ENCODE measurements at places on chromosomes 12 and 14. TPM values are rescaled to one million over a fixed set of nuclear protein-coding genes. Genes with fewer than 3 reads are reported as not detected.

DNA sequence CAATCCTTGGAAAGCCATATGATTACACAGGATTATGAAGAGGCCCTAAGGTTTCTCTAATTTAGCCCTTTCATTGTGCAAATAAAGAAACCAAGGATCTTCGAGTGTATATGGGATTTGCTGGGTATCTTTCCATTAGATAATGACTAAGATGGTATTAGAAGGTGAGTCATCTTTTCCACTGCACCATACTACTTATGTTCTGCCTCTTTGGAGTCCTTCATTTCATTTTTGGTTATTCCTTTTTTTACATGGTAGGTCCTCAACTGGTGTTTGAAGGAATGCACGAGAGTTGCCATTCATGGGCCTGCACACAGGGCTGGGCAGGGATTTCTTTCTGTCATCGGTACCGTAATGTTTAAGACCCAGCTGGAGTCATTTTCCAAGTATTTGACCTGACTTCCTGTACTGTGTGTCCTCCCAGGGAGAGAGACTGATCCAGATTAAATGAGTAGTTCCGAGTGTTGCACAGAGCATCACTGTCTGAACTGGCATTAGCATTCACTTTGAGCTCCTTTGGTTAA, 85.7 kb downstream of the BORCS5 start:
- no peak for DNase-seq

Gene LTBR
- total RNA-seq: 80.4 TPM

Gene CLEC4C
- total RNA-seq: not detected

Gene CLEC1B
- not detected for total RNA-seq

Gene SPIC
- total RNA-seq: not detected

DNA sequence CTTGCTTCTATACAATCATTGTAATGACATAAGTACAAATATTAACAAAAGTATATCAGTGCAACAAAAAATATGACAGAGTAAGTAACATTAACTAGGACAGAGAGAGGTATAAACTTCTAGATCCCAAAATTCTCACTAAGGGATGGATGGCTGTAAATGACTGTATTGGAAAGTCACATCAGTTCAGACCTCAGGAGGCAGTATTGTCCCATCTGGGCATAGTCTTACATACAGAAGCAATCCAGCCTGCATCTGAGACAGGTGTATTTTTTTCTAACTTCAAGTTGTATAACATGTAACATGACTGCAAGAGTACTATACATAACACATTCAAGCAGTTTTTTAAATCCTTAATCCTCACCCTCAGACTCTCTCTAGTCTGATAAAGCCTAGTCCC, 99.0 kb downstream of the GARIN6 start:
- no peak for DNase-seq

Gene A2M
- total RNA-seq: not detected

Gene PTCSC3
- total RNA-seq: not detected

DNA sequence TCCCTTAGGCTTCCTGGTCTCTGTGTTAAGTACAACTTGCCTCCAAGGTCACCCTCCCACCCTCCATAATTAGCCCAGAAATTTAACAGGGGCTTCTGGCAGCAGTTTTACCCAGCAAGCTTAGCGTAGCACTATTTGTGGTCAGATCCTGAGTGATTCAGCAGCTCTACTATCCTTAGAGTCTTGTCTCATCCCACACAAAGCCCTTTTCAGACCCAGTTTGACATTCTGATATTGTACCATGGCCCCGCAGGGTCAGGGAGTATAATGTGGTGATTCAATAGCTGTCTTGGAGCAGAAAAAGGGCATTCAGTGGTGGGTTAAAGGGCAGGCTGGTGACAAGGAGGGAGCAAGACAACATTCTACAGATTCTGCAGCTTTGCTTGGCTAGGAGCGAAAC, 153.8 kb upstream of the DDHD1 start:
- DNase-seq: no peak

Gene RNASE2
- not detected for total RNA-seq

DNA sequence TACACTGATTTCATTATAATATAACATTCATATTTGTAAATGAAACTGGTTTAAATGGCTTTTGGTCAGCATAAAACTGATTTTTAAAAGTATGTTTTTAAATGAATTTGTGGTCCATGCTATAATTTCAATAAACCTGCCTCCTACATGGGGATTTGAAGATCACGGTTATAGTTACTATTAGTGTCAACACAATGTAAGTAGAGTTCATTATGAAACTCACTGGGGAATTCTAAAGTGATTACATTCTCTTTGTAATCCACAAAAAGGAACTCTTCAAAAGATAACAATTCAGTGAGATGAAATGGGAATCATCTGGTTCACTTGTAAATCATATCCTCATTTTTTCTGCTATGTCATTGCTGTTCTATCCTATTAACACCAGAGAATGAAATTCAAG, 204.5 kb upstream of the G2E3 start:
- DNase-seq: no peak

Gene C1S
- total RNA-seq: 21.9 TPM

Gene PCNX4
- 78.5 TPM for total RNA-seq

DNA sequence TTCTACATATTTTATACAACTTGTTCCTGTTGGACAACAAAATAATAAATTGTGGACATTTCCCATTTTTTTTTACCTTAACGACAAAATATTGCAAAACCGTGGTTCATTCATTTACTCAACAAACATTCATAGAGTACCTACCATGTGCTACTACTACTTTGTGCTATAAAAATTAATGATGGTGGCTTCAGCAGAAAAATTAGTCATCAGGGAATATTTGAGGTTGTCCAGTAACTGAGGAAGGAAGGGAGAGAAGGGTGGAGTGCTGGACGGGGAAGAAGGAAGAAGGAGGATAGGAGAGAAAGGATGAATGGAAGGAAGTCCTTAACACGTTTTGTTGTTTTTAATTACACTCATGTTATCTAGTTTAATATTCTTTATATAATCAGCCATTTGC, 53.7 kb downstream of the PPFIBP1 start:
- DNase-seq: no peak

Gene VASH1
- 1.0 TPM for total RNA-seq

- DNase-seq: no peak
Measured at GRCh38 chr14:106738075-106738474, 1211.7 kb downstream of the TMEM121 start.

DNA sequence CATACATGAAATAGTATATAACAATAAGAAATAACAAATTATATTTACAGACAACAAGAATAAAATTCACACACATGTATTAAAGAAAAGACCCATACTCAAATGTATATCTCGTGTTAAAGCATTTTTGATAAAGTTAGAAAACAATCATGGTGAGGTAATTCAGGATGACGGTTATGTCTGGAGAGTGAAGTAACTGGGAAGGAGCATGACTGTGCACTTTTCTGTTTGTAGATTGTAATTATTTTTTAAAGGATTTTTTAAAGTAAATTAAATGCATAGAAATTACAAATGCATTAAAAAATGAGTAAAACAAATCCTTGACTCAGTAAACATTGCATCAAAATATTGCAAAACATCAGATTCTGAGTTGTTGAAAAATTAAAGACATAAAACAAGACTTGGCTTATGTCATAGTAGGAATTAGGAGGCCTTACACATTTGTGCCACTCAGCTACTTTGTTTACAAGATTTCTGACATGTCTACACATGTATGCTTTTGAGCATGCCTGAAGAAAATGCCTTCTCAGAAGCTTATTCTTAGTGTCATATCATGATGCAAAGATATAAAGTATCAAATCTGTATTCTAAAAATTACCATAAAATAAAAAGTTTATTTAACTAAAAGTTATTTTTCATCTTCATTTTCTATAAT, 1325.1 kb downstream of the SLC16A7 start:
- DNase-seq: peak; percentile 36

GRCh38 chr12:120960657-120961056, 17.7 kb upstream of the HNF1A start:
- DNase-seq: no peak

GRCh38 chr14:94483071-94483451, 7.1 kb upstream of the SERPINA9 start:
- DNase-seq: no peak

GRCh38 chr12:122927756-122928403, 32.0 kb upstream of the VPS37B start:
- DNase-seq: no peak

GRCh38 chr12:110858848-110859247, 12.1 kb downstream of the CCDC63 start:
- no peak for DNase-seq

Gene RPS6KL1
- 6.1 TPM for total RNA-seq

DNA sequence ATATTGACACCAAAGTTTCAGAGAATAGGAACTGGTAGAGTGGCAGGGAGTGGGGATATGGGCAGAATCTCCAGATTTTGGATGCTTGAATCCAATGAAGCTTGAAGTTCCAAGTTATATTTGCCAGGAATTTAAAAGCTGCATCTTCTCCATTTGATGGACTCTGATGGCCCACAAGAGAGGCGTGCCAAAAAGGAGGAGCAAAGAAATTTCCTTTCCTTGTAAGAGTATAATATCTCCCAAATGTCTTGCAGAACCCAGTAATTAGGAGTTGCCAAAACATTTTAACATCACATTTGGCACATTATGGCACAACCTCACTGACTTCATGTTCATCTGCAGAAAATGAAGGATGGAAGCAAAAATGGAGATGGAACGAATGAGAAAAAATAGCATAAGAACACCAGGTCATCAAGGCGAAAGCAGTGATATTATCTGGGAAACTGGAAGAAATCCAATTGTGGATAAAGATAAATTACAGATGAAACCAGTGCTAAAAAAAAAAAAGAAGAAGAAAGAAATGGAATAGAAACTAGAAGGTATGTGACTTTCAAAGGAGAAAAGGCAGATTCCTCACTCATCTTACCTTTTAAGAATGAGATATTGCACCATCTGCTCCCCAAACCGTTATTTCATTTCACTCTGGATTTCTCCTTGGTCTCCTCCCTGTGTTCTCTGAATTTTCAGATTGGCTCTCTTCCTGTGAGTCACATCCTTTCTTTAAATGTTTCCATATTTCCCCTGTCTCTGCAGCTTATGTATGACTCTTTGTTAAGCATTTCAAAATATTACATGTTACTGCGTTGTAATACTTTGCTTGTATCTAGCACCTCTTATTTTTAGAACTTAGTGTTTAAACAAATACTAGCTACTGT, 13.5 kb upstream of the FLRT2 start:
- DNase-seq: peak; percentile 92

GRCh38 chr12:103632554-103633216, 45.6 kb downstream of the STAB2 start:
- DNase-seq: peak; percentile 80

- no peak for DNase-seq
Measured at GRCh38 chr12:4270016-4270830, 3.3 kb upstream of the CCND2 start.

Gene FOXA1
- 29.6 TPM for total RNA-seq

GRCh38 chr12:3596703-3597415, 105.9 kb downstream of the PRMT8 start:
- DNase-seq: no peak

Gene GALNT4
- total RNA-seq: 10.7 TPM

GRCh38 chr14:90140298-90140955, 78.6 kb downstream of the KCNK13 start:
- no peak for DNase-seq

- DNase-seq: no peak
Measured at GRCh38 chr12:107349008-107349747, 255.8 kb upstream of the CRY1 start.

DNA sequence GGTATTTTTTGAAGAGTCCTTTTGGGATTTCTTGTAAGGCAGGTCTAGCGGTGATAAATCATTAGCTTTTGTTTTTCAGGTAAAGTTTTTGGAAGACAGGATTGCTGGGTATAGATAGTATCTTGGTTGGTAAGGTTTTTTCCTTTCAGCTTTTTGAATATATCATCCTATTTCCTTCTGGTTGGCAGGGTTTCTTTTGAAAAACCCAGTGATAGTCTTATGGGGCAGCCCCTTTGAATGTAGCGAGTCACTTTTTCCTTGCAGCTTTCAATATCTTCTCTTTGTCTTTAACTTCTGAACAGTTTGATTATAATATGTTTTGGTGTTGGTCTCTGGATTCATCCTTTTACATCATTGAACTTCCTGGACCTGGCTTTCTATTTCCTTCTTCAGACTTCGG, 20.2 kb downstream of the TMX1 start:
- DNase-seq: no peak

DNA sequence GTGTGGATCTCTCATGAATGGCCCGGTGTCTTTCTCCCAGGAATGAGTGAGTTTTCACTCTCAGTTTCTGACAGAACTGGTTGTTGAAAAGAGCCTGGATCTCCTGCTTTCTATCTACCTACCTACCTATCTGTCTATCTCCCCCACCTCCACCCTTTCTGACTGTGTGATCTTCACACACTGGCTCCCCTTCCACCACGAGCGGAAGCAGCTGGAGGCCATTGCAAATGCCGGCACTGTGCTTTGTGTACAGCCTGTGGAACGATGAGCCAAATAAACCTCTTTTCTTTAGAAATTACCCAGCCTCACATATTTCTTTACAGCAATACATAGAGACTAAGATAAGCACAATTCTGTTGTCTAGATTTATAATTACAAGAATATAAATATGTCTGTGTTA, 7.2 kb downstream of the GSKIP start:
- no peak for DNase-seq

DNA sequence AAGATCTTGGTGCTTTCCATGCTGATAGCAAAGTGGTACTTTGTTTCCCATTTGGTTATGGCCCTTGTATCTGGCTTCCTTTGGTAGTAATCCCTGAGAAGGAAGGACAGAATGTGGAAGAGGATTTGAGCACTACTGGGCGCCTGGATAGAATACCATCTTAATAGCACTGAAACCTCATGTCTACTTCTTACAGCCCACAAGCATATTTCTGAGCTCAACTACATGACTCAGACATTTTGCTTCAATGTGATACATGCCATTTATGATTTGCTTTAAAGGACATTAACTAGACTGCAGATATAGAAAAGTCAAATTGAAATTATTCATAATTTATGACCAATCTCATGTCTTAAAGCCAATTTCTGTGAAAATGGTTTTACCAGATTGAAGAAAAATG, 80.4 kb downstream of the LIN7A start:
- no peak for DNase-seq

Gene SLC25A21
- 2.0 TPM for total RNA-seq

DNA sequence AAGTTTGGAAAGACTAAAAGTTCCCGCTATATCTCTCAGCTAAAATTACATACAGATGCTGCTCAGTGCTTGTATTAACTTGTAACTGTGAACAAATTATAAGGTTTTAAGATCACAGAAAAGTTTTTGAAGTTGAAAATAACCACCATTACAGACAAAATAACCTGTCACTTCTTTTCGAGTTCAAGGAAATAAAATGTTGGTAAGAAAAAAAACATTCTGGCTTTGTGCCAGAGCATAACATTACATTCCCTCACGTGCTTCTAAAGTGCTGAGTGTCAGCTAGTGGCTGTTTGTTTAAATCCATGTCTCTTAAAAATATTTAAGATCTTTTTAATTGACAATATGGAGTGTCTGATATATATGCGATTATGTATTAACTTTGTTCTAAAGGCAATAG, 27.2 kb upstream of the ADAMTS20 start:
- no peak for DNase-seq

Gene CNTN1
- total RNA-seq: 45.0 TPM

- no peak for DNase-seq
Measured at GRCh38 chr12:17975763-17976162, 114.2 kb downstream of the RERGL start.

Gene WNT1
- not detected for total RNA-seq

Gene PAPLN
- total RNA-seq: 0.92 TPM
